Uterine smooth muscle cell (primary cell): ENCODE measurements at places on chromosomes 5 and 9. TPM values are rescaled to one million over a fixed set of nuclear protein-coding genes. Genes with fewer than 3 reads are reported as not detected.

Gene ABHD17B
- total RNA-seq: 26.2 and 37.0 TPM in 2 replicates

Gene PLPP7
- 7.9 and 10.2 TPM in 2 replicates for total RNA-seq

Gene LCN9
- not detected in 2 replicates for total RNA-seq

Gene CAVIN4
- total RNA-seq: 0.89 and 1.6 TPM in 2 replicates

Gene C9orf153
- 0.25 TPM in 1 of 2 replicates, not detected in the other for total RNA-seq

Gene SLCO6A1
- not detected in 2 replicates for total RNA-seq

Gene SLIT3
- 0.33 and 2.5 TPM in 2 replicates for total RNA-seq
